Hematopoietic multipotent progenitor cell treated with erythropoietin and hydrocortisone succinate and interleukin-3 and kit ligand, for 15 days (in vitro differentiated cells): ENCODE measurements at places on chromosomes 12 and 14.

- DNase-seq = no peak
These were observed 1735.9 kb upstream of the SEL1L start for GRCh38 chr14:83269583-83269982.

DNA sequence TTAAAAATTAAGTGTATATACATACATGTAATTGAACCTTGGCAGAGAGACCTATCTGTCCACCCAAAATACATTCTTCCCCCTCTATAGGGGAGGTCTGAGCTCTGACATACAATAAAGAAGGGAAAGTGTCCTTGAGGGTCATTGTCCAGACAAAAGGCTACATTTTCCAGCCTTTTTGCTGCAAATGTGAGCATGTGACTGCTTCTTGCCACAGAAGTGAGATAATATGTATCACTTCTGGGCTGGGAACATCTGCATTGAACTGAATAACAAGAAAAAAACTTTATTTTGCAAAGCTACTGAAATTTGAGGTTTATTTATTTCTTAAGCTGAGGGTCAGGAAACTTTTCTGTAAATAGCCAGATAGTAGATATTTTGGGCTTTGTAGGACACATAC is 131.3 kb downstream of the TBC1D30 start:
- no peak for DNase-seq

GRCh38 chr14:94599656-94600004 is 12.6 kb upstream of the SERPINA3 start:
- no peak for DNase-seq

DNA sequence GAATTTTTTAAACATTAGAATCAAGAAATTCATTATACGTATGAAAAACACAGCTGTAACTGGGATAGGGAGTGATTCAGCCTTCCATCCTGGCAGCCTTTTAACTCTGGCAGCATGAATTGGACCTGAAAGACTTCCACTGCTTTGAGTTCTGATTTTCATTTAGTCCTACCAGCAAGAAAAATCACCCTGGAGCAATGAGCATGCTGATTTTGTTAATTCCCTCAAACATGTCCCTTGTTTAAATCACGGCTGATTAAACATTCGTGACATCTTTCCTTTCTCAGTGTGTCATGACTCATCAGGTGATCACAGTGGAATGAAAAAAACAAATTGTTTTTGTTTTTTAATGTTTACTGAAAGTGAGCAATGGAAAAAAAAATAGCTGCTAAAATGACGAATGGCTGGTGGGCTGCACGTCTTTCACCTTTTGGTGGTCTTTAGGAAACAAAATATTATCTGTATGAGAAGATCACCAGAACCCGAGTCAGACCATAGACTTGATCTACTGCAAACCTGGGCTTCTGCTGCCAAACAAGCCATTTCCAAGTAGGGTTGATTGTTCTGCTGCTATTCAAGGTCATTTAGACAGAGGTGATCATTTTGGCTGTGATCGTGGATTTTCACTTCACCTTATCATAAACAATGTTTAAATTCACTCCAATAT is 67.0 kb upstream of the CAND1 start:
- DNase-seq = no peak

DNA sequence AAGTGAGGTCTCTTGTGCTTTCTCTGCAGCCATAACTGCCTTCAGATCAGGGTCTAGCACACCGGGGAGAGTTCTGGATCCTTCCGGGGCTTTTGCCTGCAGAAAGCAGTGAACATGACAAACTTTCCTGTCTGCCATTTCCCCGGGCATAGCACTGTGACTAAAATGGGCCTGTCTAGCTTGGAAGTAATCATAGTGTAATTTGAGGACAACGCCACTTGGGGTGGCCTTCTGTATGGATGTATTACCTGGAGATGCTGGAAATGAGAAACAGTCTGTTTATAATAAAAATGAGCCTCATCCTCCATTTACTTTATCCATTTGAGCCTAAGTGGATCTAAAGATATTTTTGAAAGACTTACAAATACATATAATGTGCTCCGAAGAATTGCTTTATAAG is 453.7 kb downstream of the VRK1 start:
- DNase-seq = no peak

DNA sequence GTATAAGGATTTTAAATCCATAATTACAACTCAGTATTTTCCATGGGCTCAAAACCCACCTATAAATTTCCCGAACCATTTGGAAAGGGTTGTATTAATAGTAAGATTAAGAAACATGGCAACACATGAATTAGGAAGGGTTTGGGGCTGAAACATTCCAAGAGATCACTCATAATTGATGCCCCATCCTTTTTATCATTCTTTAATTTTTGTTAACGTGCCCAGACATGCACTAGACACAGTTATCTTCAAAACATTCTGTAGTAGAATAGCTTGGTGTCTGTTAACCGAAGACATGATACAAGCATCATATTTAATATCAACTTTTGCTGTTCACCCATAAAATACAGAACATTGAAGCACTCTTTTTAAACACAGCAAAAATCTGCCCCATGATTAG is 106.8 kb upstream of the FRMD6 start:
- no peak for DNase-seq

GRCh38 chr14:39890026-39890425 is 457.8 kb upstream of the FBXO33 start:
- no peak for DNase-seq

DNA sequence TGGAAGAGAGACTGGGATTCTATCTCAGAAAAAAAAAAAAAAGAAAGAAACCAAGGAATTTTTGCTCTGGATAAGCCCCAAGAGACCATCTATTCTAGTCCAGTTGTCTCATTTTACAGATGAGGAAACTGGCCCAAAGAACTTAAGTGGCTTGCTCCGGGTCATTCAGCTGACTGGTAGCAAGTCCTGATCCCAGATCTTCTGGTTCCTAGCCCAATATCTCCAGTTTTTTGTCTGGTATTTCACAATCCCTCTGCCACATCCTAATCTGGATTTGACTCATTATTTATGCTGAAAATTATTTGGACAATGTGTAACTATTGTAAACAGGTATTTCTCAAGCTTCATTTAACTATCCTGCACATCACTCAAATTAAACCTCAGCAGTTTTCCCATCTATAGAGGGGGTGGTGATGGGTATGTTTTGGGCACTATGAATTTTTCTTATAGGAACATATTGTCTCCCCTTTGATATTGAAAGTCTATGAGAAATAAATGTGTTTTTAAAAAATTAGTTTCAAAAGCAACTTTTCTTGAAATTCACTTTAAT is 43.4 kb downstream of the PPP2R5E start:
- DNase-seq = no peak
